ENCODE measurements at places on chromosomes 5 and 9.

DNA sequence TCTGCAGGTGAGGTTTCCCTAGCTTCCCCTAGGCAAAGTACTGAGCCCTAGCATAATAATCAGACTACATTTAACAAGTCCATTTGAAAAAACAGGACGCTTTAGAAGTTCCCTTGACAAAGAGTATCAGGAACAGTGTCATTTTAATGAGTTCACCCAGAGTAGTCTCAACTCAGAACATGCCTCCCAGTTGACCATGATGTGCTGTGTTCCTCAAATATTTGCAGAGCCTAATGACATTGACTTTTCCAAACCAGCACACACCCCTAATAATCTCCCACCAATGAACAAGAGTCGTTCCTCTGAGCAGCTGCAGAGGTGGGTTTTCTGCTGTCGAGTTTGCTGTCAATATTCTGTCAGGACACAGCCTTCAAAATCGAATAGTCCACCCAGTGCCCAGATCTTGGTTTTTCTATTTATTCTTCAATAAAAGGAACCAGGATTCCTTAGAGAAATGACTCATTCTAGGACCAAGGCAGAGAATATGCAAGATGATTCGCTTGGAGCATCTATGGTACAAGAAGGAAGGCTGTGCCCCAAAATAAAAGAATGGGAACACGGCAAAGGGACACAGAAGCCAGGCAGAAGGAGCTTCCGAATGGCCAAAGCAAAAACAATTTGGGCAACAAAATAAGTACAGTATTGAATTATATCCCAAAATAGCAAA is 57.6 kb downstream of the OTULIN start:
- no peak for DNase-seq

- no peak for DNase-seq
These were observed 992 bp downstream of the SH2D3C start for GRCh38 chr9:127777368-127777980.

GRCh38 chr5:103582364-103582763 is 19.8 kb upstream of the NUDT12 start:
- DNase-seq: no peak

DNA sequence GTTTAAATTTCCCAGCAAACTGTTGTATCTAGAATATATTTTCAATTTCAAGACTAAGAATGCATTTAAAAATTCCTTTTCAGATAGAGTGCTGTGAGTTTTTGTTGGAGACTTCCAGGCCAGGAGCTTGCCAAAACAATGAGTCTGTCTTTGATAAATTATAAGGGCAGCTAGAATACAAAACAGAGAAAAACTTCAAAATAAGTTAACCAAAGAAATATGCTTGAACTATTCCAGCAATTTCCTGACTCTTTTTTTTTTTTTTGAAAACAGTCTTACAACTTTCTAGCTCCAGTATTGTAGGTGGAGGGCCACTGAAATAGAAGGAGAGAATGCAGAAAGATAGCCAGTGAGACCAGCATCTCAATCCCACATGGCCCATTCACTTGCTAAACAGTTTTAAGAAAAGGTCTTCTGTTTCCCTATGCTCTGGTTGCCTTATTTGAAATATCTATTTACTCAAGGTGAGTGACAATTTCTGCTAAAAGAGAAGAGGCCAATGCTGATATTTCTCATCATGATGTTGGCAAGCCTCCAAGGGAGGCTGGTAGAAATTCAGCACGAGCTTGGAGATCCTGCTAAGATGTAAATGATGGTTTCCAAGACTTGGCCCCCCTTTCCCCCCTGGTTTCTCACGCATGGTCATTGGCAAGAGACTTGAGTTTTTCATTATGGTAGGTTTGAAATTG is 103.2 kb downstream of the USP20 start:
- no peak for DNase-seq

DNA sequence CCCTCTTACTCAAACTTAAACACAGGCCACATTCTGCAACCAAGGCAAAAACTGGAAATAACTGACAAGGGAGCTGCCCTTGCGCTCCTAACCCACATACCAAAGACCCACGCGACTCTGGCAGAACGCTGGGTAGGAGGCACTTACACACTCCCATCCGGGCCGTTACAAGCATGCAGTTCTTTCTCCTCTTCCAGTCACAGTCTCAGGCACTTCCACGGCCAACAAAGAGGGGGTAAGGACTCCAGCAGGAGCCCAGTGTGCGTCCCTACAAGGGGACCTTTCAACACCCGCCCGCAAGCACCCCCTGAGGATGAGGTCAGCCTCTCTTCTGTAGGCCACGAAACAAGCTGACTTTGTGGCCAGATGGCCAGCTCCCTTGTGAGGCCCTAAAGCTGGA is 57.4 kb downstream of the SERINC5 start:
- DNase-seq: no peak

DNA sequence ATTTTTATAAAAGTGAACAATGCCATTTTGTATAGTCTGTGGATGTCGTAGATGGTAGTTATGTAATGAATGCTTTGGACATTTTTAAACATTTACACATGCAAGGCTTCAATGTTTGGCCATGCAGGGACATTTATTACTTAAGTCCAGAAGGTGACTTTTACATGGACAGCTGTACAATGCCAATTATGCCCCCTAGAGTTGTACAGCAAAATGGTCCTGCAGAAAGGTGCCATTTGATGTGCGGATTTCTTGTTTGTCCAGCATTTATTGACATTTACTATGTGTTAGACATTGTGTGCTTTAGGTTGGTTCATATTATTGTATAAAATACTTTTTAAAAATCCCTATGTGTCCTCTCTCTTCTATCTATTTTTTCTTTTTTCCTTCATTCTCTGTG is 22.5 kb upstream of the COMMD10 start:
- DNase-seq: no peak

DNA sequence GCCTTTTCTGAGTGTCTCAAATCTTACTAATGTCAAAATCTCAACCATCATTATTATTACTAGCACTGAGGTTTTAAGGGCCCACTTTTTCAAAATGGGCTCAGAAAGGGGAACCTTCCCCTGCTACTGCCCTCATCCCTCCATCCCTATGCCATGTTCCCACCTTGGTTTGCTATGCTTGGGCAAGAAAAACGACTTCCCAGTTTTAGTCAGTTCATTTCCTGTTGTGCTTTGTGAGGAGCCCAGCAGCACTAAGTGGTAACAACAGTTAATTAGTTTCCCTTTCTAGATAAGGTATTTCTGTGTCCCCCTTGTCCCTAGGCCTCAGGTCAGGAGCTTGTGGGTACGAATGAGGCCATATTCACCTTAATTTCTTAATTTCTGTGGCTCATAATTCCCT is 595.2 kb downstream of the RAB3C start:
- DNase-seq: no peak

DNA sequence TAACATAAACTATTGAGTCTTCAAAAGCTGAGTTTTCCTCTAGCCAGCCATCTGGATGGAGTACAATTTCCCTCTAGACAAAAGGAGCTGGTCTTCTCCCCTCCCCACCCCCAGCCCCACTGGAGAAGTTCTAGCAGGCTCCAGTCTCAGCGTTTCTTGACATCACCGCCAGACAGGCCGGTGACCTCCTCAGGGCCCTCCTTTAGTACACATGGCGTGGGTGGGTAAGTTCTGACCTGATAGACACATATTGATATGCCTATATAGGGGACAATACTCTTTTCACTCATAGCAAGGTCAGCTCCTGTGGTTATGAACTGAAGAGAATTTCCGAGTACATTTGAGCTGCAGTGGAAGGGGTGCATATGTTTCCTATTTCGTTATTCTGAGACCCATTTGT is 27.2 kb downstream of the DNAI1 start:
- DNase-seq: no peak

GRCh38 chr9:99034149-99034548 is 70.8 kb upstream of the TGFBR1 start:
- no peak for DNase-seq

GRCh38 chr9:5629312-5630080 is 589 bp downstream of the RIC1 start:
- peak; percentile 54 for DNase-seq

- no peak for DNase-seq
These were observed 76.7 kb upstream of the CXCL14 start for GRCh38 chr5:135655468-135655815.

DNA sequence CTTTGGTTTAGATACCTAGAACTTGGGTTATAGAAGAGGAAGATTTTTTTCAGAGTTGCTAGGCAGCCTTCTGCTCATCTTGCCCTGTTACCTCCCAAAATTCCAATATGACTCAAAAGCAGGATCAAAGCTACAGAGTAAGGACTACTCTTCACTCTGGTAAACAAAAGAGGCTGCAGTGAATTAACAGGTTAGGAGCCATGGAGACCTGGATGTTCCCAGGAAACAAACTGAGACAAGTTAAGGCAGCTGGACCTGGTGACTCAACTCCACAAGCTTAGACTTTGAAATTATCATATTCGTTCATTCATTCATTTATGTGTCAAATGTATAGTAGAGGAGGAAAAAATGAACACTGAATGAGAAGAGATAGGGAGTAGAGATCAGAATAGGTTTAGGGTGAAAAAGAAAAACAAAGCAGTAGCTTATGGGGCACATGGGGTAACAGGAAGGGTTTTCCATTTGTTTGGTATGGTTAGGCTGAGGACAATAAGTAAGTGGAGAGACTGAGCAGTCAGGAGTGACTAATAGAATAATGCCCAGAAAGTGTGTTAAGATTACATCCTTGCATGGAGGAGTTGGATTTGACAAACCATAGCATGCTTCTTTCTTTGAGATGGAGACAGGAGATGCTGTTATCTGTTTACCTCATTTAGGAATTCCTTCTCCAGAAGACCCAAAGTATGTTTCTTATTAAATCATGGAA is 464.0 kb upstream of the ZNF608 start:
- no peak for DNase-seq

DNA sequence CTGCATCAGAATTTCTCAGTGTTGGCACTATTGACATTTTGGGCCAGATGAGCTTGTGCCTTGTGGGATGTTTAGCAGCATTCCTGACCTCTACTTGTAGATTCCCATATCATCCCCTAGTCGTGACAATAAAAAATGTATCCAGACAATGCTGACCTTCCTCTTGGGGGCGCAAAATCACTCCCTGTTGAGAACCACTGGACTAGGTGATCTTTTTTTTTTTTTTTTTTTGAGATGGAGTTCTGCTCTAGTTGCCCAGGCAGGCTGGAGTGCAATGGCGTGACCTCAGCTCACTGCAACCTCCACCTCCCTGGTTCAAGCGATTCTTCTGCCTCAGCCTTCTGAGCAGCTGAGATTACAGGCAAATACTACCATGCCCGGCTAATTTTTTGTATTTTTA is 22.6 kb downstream of the STXBP1 start:
- DNase-seq: no peak

GRCh38 chr9:36997414-36997813 is 36.7 kb downstream of the PAX5 start:
- no peak for DNase-seq

DNA sequence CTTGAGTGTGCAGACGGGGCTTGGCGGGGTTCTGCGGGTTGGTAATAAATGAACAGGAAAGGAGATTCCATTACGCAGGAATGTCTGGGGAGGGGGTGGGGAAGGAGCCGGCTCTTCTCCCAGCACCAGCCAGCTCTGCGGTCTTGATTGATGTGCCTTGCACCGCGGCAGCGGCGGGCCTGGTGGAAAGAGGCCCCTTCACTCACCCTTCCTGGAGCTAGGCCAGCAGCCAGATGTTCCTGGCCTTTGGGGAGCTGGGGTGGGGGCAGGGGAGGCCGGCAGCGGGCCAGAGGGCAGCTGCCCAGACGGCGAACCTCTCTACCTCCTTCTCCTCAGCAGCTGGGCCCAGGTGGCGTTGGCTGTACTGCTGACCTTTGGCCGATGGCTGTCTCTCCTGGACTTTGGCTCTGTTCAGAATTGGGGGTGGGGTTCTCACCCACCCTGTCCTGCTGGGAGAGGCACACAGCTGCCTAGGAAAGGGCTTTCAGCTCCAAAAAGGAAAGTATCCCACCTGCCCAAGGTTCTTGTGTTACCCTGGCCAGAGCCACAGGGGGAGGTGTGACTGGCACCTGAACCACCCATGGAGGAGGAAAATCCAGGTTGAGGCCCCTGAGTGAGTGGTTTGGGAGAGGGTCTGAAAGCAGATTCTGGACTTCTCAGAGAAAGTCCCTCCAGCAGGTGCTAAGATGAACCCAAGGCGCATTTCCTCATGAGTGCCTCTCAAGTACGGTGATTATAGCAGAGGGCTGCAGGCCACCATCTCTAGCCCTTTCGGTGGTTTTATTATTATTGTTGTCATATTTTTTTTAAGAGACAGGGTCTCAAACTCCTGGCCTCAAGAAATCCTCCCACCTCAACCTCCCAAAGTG is 58.0 kb upstream of the SYNPO start:
- DNase-seq: no peak

- DNase-seq: no peak
These were observed 147.3 kb downstream of the CACNA1B start for GRCh38 chr9:138024831-138025291.

DNA sequence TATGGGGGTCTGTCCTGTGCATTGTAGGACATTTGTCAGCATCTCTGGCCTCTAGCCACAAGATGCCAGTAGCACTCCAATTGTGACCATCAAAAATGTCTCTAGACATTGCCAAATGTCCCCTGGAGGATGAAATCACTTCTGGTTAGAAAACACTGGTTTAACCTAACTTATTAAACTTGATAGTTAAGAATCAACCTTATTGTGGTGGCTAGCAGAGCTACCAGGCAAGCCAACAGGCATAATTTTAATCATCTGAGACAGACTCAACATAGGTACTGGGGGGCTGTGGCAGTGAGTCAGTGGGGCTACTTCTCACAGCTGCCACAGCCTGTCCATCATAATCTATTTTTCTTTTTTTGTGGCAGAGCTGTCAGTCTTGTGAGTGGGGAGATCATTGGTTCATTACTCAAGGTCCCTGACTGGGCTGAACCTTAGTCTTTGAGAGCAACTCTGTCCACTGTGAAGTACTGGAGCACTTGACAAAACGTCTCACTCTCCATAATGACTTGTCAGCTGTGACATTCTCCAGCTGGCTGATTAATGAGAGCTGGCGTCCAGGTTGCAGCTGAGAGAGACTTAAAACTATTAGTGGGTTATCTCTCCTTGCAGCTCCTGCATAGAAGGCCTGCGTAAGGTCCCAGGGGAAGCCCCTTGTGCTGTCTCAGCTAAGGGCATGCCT is 107.9 kb downstream of the DCP2 start:
- no peak for DNase-seq

- no peak for DNase-seq
These were observed 38.4 kb downstream of the NACC2 start for GRCh38 chr9:136056546-136057235.

All from stimulated activated CD4-positive, alpha-beta T cell treated with anti-CD3 and anti-CD28 coated beads, Interleukin-2, amount 100 ng/mL, for 24 hours (primary cell).